ENCODE measurements at places on chromosomes 5 and 9.

DNA sequence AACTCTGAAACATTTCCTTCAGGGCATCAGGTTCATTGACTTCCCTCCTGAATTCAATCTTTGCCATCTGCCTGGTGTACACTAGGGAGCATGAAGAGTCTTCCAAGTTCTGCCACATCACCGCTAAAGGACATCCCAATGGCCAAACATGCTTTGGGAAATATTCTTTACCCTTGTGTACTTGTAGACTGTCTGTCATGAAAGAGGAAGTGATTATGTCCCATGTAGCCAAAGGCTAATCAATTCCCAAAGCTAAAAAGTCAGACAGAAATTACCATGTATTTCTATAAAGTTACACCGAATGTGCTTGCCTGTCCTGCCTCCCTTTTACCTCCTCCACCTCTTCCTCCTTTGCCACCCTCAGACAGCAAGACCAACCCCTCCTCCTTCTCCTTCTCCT lies 28.9 kb upstream of the RECK start:
- DNase-seq: no peak

- no peak for DNase-seq
Observed at GRCh38 chr9:92655896-92656536, 13.9 kb downstream of the IPPK start.

DNA sequence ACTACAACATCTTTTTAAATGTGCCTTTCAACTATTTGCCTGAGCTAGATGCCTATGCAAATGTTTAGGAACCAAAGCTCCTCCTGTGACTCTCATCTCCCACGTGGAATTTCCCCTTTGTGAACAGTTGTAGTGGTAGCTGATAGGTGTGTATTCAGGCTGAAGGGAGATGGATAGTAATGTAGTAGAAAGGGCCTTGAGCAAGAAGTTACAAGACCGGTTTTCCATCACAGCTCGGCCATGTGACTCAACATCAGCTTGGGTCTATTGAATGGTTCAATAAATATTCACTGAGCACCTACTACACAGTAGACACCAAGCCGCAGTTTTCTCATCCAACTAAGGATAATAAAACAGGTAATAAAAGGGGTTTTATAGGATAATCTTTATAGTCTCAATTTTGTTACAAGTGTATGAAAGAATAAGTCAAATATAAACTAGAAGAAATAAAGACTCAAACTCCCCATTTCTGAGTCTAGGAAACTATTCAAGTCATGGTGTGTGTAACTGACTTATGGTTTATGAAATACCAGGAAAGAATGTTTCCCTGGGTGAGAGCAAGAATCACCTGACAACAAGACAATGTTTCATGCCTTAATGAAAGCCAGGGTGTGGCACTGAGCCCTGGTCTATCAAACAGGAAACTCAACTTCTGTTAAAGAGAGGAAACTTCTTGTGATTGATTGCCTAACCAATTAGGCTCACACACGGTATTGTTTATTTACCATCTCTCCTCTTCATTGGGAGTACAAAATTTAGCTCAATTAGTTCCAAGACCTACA lies 187.1 kb upstream of the SPEF2 start:
- no peak for DNase-seq

- DNase-seq: no peak
Observed at GRCh38 chr9:17082343-17083064, 52.3 kb upstream of the CNTLN start.

DNA sequence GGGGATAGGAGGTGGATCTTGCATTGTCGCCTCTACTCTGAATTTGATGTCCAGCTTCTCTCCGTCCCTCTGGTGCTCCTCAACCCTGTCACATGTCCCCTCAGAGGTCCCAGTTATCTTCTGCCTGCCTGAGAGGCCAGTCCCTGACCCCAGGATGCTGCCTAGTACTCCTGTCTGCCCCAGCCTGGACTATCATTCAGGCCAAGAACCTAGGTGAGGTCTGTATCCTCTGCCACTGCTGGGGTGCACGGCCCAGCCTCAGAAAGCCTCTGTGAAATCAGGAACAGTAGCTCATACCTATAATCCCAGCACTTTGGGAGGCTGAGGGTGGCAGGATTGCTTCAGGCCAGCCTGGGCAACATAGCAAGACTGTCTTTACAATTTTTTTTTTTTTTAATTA lies 8.6 kb downstream of the SPINK4 start:
- DNase-seq: no peak

GRCh38 chr5:119274767-119275130 lies 81.1 kb upstream of the TNFAIP8 start:
- DNase-seq: no peak

DNA sequence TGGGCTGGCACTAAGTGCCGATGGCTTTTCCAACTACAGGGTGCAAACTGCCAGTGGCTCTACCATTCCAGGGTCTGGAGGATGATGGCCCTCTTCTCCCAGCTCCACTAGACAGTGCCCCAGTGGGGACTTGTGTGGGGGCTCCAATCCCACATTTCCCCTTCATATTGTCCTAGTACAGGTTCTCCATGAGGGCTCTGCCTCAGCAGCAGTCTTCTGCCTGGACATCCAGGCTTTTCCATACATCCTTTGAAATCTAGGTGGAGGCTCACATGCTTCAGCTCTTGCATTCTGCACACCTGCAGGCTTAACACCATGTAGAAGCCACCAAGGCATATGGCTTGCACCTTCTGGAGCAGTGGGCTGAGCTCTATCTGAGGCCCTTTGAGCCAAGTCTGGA lies 70.3 kb downstream of the TSSK1B start:
- no peak for DNase-seq

- DNase-seq: no peak
Observed at GRCh38 chr5:132253452-132254320, 3.8 kb upstream of the PDLIM4 start.

GRCh38 chr9:131120620-131121228 lies 4.7 kb upstream of the NUP214 start:
- no peak for DNase-seq

GRCh38 chr9:80077059-80077458 lies 505.3 kb downstream of the TLE4 start:
- DNase-seq: no peak

GRCh38 chr9:89985068-89985467 lies 380.3 kb downstream of the GADD45G start:
- DNase-seq: no peak

DNA sequence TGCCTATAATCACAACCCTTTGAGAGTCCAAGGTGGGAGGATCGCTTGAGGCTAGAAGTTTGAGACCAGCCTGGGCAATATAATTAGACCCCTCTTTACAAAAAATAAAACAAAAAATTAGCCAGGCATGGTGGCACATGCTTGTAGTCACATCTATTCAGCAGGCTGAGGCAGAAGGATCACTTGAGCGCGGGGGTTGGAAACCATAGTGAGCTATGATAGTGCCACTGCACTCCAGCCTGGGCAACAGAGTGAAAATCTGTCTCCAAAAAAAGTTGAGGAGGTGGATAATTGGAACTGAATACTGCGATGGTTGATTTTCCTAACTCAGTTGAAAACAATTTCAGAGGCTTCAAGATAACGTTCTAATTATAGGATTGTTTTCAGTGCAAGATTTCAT lies 52.6 kb downstream of the EDIL3 start:
- DNase-seq: no peak

- no peak for DNase-seq
Observed at GRCh38 chr5:106730912-106731311, 939.8 kb downstream of the EFNA5 start.

GRCh38 chr9:86521977-86522376 lies 167.8 kb upstream of the TUT7 start:
- no peak for DNase-seq

DNA sequence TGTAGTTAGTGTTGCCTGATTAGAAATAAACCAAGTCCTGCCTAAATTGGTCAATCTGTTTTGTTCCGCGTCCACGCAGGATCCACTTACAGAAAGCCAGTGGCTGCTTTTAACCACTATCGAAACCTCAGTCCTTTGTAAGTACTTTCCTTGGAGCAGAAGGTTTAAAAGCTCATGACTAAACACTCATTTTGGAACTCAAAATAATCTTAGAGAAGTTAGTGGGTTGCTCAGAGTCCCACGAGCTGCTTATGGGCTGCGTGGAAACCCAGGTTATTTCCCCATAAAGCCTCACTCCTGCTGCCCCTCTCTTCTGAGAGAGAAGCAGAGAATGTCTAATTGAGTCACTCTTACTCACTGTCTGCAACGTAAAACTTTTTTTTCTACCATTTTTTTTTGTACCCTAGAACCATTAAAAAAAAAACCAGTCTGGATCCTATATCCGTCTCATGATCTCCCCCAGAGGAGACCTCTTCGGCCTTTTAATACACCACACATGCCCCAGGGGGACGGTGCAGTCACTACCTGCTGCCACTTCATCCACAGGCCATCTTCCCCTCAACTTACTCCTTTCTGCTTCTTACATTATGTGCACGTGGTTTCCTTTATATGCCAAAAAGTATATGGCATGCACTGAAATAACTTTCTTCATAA lies 7.6 kb downstream of the BASP1 start:
- no peak for DNase-seq

GRCh38 chr9:86099701-86100364 lies 475 bp upstream of the GOLM1 start:
- DNase-seq: no peak

DNA sequence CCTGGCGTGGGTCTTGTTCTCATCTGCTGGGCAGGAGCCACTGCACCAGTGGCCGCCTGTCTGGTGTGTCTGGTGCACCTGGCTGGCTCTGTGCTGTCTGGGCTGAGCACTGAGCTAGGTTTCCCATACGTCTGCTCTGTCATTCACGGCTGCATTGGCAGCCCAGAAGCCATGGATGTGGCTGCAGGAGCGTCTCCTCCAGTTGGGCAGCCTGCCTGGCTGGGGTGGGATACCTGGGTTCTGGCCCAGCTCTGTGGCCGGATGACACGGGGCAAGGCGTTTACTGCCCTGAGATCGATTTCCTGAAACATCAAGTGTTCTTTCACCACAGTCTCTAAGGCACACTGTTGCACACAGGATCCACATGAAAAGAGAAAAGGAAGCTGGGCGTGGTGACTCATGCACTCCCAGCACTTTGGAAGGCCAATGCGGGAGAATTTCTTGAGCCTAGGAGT lies 25.5 kb upstream of the SLC25A51 start:
- DNase-seq: no peak

DNA sequence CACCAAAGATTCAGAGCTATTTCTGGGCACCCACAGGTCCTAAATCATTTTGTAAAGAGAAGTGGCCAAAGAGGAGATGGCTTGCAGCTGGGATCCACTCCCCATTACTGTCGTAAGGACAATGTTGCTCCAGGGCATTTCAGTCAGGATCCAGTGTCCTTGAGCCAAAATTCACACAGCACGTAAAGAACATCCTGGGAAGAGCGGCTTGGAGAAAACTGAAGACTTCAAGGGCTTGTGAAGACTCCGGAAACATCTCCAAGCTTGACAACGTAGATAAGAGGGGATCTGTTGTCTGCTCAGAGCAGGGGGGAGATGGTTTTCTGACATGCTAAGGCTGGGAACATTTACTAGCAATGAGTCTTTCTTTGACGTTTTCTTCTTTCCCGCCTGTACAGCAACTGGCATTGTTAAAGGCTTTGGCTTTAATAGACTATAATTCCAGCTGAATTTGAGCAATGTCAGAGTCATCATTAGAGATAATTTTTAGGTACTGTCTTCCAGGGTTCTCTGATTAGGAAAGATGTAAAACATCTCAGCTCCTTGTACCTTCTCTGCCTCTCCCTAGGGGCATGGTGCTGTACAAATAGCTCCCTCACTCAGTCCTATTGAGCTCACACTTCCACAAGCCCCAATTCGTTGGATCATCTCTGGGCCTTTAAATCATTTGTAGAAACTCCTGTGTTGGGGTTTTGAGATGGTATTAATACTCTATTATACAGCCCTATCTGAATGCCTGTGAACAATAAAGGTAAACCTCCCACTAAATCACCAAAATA lies 39.7 kb downstream of the EGFLAM start:
- DNase-seq: no peak

- no peak for DNase-seq
Observed at GRCh38 chr9:134051319-134051718, 16.5 kb downstream of the BRD3 start.

- no peak for DNase-seq
Observed at GRCh38 chr5:89756955-89757354, 652.6 kb downstream of the CETN3 start.

- DNase-seq: no peak
Observed at GRCh38 chr5:133524666-133525065, 87.7 kb downstream of the FSTL4 start.

GRCh38 chr9:36345103-36345846 lies 54.8 kb downstream of the RNF38 start:
- DNase-seq: no peak

DNA sequence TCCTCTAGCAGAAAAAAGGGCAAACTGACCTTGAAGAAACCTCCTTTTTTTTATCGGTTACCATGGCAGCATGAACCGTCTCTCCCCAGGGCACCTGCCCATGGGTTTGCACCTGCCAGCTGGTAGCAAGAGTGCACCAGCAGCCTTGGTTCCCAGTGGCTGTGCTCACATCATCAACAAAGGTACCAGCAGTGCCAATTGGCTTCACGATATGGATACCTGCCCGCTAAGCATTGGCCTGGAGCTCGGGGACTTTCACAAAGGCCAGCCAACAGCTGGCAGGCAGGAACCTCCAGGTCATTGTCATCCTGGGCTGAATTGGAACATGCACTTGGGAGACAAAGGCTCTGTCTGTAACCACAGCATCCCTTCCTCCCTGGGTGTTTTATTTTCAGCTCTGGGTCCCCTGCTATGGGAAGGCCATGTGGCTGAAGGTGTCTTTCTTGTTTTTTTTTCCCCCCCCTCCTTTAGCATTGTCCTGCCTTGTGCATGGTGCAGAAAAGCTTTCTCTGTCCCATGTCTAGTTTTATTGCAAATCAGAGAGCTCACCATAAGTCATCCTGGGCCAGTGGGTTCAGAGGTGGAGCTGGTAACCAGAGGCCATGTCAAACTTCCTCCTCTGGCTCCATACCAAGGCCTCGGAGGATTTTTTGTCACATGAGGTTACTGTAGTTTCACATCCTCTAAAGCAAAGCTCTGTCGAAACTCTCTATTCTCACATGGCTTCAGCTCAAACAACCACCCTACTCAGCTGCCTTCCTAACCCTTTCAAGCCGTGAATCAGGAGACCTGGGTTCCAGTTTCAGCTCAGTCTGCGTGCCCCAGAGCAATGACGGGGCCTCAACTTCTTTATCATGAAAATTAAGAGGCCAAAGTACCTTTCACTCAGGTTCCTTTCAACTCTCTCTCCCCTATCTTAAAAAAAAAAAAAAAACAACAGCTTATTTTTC lies 145.5 kb upstream of the MAP3K1 start:
- DNase-seq: peak; percentile 14

DNA sequence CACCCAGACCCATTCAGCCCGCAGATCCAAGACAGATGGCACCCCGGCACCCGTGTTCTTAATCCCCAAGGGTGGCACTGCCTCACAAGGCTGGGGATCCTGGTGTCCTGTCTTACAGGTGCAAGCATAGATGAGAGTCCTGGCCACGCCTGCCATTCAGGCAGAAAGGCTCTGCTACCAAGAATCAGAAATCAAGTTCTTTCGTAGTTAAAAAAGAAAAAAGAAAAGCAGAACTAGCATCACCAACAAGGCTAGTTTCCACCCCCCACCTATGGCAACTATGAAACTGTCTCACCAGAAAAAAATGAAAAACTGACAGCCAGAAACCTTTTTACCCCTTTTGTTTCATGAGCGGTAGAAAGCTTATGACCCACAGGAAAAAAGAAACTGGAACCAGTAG lies 170.4 kb downstream of the SYK start:
- no peak for DNase-seq

- DNase-seq: no peak
Observed at GRCh38 chr5:134029156-134029555, 24.4 kb upstream of the VDAC1 start.

- DNase-seq: no peak
Observed at GRCh38 chr9:89462199-89462598, 35.7 kb downstream of the SEMA4D start.

Measured in activated gamma-delta T cell treated with Interleukin-2 at 50 U/mL for 16 hours (primary cell).